SHP77 (cell line): ENCODE measurements at places on chromosomes 12 and 14.

DNA sequence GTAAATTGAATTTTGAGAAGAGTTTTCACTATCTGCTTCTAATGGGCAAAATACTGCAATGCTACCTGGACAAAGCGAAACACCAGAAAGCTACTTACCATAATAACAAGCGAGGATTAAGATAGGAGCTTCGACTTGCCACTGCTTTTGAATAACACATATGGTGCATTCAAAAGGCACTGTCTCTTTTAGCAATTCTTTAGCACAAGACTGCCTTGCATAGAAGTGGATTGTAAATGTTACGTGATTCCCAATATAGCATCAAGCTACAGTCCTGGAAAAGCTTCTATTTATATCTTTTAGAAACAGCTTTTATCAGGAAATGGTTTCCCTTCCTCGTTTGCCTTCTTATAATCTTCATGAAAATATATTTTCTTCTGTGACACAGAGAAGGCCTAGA lies 258.7 kb upstream of the PDE3A start:
- DNase-seq, result no peak

GRCh38 chr12:108302403-108303311 lies 36.5 kb downstream of the CMKLR1 start:
- DNase-seq, result no peak

DNA sequence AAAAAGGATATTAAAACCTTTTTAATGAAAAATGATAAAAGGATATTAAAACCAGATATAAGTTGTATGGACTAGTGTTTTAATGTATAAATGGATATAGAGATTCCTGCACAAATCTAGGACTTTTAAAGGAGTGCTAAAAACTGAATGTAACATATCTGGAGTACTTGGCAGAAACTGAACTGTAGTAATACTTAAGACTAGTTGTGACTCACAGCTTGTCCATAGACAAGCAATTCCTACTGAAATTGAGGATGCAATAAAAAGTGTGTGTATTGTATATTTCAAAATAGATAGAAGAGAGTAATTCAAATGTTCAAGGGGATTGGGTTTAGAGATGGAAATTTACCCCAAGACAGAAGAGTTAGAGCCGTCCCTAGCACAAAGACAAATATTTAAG lies 59.6 kb downstream of the FBXO33 start:
- no peak for DNase-seq

GRCh38 chr14:75294649-75295033 lies 16.0 kb downstream of the FOS start:
- no peak for DNase-seq

- no peak for DNase-seq
Observed at GRCh38 chr12:31859232-31859977, 99.8 kb upstream of the RESF1 start.

DNA sequence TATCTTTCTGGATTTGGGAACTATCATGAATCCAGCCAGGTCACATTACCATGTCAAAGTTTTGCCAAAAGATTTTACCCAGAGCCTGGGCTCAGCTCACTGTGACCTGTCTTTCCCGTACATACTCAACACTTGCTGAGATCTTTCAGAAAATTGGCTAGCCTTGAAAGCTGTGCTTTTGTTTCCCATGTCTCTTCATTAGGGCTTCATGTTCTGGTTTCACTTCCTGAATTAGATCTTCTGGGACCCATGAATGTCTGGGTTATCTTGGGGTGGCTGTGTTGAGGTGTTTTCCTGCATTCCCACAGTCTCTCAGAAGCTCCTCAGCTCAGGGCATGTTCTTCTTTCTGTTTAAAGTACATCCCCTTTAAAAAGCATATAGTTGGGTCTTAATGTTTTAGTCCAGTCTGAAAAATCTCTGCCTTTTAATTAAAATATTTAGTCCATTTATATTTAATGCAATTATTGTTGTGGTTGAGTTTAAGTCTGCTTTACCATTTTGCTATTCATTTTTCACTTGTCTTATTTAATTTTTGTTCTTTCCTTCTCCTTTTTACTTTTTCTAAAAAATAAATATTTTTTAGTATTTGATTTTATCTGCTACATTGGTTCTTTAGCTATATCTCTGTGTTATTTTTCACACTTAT lies 242.7 kb downstream of the VRK1 start:
- no peak for DNase-seq

- DNase-seq, result no peak
Observed at GRCh38 chr12:14693116-14693515, 3.3 kb downstream of the GUCY2C start.

DNA sequence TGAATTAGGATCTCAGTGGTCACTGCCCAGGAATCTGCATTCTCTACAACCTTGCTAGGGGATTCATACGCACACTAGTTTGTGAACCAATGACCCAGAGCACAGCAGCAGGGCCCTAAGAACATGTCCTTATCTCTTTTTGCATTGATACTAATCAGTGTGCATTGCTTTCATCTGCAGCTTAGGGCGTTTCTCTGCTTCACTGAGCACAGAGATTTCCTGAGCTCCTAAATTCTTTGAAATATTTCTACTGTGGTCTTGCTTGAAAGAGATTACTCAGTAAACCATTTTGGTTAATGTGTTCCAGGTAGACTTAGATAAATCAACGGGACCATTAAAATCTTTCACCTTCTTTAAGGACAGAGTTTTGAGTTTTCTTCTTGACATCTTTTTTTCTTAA lies 351.3 kb upstream of the KITLG start:
- no peak for DNase-seq

- DNase-seq, result no peak
Observed at GRCh38 chr12:51246254-51246853, 7.7 kb downstream of the DAZAP2 start.

GRCh38 chr14:46581036-46581671 lies 70.4 kb downstream of the RPL10L start:
- DNase-seq, result peak; percentile 52

DNA sequence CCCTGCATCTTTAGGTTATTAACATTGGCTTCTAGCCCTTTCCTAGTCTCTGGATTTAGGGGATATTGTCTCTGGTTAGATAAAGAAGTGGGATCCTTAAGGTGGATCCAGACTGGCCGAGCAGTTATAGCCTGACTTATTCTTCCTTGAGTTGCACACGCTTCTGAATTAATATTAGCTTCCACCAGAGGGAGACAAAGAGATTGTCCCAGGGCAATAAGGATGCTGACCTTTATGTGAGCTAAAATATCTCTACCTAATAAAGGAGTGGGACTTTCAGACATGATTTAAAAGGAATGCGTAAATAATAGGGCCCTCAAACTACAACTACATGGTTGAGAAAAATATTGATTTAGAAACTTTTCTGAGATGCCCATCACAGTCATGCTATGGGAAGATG lies 139.7 kb downstream of the SLCO1B3 start:
- no peak for DNase-seq

DNA sequence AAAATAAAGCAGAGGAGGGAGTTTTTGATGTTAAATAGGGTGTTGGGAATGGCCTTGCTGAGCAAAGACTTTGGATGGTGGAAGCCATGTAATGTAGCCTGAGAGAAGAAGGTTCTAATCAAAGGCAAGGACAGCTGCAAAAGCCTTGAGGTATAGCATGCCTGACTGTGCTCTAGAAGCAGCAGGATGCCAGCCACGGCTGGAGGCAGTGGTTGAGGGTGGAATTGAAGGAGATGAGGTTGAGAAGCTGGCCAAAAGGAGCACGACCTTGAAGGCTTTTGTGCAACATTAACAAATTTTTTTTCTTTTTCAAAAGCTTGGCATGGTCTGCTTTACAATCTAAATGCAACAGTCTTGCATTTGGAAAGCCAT lies 42.3 kb upstream of the CSRP2 start:
- no peak for DNase-seq

DNA sequence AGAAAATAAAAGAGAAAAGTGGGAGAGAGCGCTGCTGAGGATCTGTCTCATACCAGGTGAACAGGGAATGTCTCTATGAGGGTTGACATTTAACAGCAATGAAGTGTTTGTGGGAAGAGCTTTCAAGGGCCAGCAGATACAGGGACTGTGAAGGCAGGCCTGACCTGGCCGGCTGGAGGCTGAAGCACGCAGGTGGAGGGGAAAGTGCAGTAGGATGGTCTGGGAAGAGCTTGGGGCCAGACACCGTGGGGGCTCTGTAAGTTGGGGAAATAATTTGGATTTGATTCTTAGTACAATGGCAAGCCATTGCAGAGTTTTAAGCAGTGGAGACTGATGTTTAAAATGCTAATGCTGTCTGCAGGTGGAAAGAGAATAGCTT lies 23.8 kb upstream of the DHRS2 start:
- no peak for DNase-seq

DNA sequence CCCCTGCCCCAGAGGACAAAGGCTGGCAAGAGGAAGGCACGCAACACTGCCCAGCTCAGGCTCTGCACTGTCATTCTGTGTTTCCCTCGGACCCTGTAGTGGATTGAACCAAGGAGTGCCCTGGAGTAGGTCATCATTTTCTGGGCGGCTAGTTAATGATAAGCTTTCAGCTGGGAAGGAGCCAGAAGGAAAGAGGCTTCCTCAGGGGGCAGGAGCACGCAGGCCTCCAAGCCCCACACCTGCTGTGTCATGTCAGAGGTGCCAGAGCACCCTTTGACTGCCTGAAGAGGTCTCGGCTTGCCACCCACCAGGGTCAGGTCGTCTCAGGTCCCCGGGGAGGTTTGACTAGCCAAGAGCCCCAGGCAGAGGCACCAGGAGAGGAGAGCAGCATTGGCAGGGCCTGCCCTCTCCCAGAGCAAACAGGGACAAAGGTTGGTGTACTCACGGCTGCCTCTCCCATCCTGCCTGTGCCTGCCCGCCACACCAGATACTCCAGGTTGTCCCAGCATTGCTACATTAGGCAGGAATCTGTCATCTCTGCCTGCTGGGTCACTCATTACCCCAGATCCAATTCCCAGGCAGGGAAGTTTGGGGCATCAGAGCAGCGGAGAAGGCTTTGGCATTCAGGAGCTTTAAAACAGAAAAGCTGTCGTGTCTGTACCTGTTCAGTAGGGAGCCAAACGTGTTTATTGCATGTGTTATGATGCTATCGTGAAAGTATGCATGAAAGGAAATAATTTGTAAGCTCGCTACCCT lies 33.5 kb upstream of the ATP2A2 start:
- no peak for DNase-seq

- no peak for DNase-seq
Observed at GRCh38 chr14:28088125-28088524, 678.5 kb upstream of the FOXG1 start.

DNA sequence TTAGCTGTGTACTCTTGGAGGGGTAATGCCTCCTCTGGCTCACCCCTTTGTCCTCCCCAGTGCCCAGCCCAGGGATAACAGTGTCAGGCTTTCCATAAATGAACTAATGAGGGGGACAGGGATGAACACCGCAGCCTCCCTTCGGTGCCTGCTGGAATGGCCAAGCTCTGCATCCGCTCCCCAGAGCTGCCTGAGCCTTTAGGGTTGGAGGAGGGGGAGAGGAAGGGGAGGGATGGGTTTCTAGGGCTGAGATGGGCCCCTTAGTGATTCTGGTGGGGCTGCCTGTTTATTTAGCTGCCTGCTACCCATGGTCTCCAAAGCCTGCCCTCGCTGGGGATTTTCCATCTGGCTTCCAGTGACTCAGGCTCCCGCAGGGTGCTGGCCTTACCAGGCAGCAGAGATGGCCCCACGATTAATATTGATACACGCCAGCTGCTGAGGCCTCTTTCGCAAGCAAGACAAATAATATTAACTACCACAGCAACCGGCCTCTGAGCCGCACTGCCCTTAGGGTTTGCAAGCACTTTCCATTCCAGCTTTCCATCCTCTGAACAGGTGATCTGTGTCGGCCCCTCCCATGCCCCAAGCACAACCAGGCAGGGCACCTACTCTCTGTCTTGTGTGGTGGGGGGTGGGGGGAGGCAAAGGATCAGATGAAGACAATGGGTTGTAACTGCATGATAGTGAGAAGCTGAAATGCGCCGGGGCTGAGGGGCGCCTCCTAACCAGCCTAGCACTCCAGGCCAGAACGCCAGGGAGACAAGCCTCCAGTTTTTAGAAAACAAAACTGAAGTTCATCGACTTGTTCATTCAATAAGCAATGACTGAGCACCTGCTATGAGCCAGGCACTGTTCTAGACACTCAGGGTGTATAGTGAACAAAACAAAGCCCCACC lies 56.7 kb downstream of the C14orf132 start:
- peak; percentile 99 for DNase-seq

DNA sequence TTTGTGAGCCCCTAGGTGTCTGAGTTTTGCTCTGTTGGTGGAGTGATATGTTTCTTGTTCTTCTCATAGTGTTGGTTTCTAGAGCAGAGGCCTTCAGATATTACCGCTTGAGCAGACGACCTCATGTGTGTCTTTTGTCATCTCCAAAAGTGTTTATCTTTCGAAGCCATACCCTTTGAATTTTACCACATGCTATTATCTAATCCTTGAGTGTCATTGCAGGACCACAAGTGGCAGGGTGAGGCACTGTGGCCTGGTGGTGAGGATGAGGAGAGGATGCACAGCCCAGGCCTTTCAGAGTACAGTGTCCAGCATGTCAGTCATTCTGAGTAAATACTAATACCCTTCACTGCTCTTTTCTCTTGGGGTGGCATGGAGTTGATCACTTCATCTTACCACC lies 57.2 kb upstream of the CISTR start:
- no peak for DNase-seq

- DNase-seq, result no peak
Observed at GRCh38 chr14:32414808-32415255, 85.7 kb downstream of the AKAP6 start.

GRCh38 chr14:66468778-66469367 lies 17.3 kb upstream of the CCDC196 start:
- DNase-seq, result no peak

GRCh38 chr12:115962216-115962615 lies 315.3 kb downstream of the MED13L start:
- DNase-seq, result no peak

GRCh38 chr12:56645717-56646446 lies at the start of gene ATP5F1B:
Gene ATP5F1B (minus strand): TSS chr12:56645984. CDS start chr12:56645963, 21 bp downstream.
- peak; percentile 99 for DNase-seq

DNA sequence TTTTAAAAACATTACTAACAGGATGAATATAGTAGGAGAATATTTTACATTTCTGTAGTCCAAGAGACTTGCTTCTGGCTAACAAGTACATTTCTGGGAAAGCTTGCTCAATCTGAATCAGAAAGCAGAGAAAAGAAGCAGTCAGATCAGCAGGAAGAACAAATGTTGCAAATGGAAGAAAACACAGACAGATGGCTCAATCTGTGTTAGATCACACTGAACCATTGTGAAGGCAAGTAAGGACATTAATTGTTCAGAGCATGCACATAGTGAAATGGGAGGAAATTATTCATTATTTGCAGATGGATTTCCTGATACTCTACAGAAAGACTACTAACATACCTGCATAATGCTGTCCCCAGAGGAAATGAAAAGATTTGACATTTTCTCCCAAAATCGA lies 65.2 kb upstream of the CNOT2 start:
- no peak for DNase-seq

DNA sequence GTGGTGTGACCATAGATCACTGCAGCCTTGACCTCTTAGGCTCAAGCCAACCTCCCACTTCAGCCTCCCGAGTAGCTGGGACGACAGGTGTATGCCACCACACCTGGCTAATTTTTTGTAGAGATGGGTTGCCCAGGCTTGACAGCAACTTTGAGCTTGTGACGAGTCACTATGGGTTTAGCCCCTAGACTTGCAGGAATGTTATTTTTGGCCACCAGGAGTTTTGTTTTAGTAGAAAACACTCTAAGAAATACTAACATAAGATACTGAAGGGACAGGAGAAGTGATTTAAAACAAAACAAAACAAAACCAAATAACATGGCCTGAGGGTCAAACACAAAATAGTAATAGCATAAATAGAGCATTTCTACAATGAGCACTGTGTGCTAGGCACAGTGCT lies 26.4 kb downstream of the SETD3 start:
- DNase-seq, result no peak
